Kidney (tissue), 22 donors: ENCODE measurements at places on chromosomes 4 and X. TPM values are rescaled to one million over a fixed set of nuclear protein-coding genes. Genes with fewer than 3 reads are reported as not detected.

DNA sequence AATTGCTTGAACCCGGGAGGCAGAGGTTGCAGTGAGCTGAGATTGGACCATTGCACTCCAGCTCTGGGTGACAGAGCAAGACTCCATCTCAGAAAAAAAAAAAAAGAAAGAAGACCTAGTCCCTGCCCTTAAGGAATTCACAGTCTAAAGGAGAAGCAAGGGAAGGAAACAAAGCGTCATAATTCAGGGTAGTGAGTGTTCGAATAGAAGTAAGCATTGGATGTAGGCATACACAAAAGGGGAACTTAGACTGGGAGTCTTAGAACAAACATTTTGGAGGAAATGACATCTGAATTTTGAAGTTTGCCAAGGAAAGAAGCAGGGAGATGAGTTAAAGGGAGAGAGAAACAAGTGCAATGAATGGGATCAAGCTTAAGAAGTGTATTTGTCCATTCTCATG is 32.4 kb downstream of the PPM1K start:
- H3K36me3 ChIP-seq, result no peaks in the 10 kb centered on the region
- DNase-seq, result no peak
- no peaks in the 10 kb centered on the region for H3K27me3 ChIP-seq
- no peaks in the 10 kb centered on the region for H3K4me1 ChIP-seq
- no peak overlapping the region for H3K4me3 ChIP-seq

- DNase-seq, result no peak
- H3K4me3 ChIP-seq, result no peak overlapping the region
- H3K27ac ChIP-seq, result no peak overlapping the region
- H3K36me3 ChIP-seq, result no peaks in the 10 kb centered on the region
Observed at GRCh38 chr4:187333151-187333550, 609.5 kb upstream of the FAT1 start.

- no peaks in the 10 kb centered on the region for H3K4me1 ChIP-seq
- no peaks in the 10 kb centered on the region for H3K36me3 ChIP-seq
- no peaks in the 10 kb centered on the region for H3K27me3 ChIP-seq
- no peak for DNase-seq
- H3K4me3 ChIP-seq, result no peak overlapping the region
Observed at GRCh38 chr4:123578276-123579029, 181.9 kb downstream of the SPRY1 start.

DNA sequence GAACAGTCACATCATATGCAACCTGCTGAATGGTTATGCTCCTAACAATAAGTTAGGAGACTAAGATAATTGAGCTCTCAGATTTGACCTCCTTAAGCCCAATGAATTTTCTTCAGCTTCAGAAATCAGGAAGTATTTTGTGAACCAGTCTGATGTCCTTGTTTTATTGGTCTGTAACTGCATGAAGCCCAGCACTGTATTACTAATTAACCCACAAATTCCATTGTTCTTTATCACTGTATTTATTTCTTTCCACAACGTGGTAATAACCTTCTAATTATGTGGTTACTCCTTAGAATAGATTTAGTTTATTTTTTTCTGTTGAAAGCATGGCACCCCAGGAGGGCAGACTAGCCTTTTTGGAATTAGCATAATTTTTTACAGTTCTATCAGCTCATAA is 3.9 kb upstream of the MFAP3L start:
- no peaks in the 10 kb centered on the region for H3K36me3 ChIP-seq
- no peak for DNase-seq
- no peaks in the 10 kb centered on the region for H3K27me3 ChIP-seq

GRCh38 chrX:125003746-125004446 is 315.8 kb upstream of the TEX13C start:
- no peak overlapping the region for H3K4me3 ChIP-seq
- H3K27me3 ChIP-seq, result no peaks in the 10 kb centered on the region
- H3K4me1 ChIP-seq, result no peaks in the 10 kb centered on the region
- no peaks in the 10 kb centered on the region for H3K36me3 ChIP-seq
- no peak overlapping the region for H3K27ac ChIP-seq

DNA sequence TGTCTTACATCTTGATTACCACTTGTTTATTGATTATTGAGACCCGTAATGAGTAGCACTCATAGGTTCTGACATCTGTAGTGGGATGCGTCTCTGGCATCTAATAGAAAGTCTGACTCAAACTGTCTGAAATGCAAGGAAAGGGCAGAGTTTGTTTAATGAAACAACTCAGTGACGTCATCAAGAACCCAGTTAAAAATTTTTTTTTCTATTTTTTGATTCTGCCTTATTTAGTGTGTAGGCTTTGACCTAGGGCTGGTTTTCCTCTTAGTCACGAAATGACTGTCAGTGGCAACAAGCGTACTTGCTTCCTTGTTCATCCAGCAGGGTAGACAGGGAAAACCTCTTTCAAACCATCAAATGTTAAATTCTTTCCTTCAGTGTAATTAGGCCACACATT is 3.1 kb upstream of the CDKL5 start:
- no peak overlapping the region for H3K27ac ChIP-seq
- no peak overlapping the region for H3K4me3 ChIP-seq
- no peak for DNase-seq
- H3K4me1 ChIP-seq, result no peaks in the 10 kb centered on the region

DNA sequence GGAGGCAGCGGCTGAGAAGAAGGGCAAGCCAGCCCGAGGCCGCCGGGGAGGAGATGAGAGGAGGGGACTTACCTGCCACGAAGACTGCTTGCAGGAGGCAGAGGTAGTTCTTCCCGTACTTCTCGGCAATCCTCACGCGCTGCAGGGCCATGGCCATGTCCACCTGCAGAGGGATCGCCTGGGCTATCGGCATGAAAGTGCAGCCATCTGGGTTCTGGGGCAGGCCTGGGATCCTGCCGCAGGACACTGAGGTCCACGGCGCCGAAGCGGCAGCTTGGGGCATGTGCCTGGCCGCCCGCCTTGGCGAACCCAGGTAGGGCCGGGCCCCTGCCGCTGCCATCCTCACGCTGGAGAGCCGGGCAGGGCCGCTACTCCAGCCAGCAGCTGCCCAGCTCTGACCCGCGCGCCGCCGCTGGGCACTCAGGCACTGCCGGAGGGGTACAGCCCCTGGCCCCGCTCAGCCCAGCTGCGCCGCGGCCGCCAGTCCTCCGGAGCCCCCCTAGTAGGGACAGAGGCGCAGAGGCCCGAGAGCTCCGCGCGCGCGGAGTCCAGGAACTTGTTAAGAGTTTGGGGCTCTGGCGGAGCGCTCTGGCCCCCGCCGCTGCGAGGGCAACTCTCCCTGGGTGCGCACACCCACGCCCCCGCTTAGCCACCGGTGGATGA is 16.0 kb downstream of the MCF2 start:
- no peak overlapping the region for H3K27ac ChIP-seq
- peaks cover 3% of the 10 kb centered on the region for H3K27me3 ChIP-seq
- no peaks in the 10 kb centered on the region for H3K36me3 ChIP-seq
- no peaks in the 10 kb centered on the region for H3K4me1 ChIP-seq
- H3K4me3 ChIP-seq, result peak overlapping the region; percentile 30

DNA sequence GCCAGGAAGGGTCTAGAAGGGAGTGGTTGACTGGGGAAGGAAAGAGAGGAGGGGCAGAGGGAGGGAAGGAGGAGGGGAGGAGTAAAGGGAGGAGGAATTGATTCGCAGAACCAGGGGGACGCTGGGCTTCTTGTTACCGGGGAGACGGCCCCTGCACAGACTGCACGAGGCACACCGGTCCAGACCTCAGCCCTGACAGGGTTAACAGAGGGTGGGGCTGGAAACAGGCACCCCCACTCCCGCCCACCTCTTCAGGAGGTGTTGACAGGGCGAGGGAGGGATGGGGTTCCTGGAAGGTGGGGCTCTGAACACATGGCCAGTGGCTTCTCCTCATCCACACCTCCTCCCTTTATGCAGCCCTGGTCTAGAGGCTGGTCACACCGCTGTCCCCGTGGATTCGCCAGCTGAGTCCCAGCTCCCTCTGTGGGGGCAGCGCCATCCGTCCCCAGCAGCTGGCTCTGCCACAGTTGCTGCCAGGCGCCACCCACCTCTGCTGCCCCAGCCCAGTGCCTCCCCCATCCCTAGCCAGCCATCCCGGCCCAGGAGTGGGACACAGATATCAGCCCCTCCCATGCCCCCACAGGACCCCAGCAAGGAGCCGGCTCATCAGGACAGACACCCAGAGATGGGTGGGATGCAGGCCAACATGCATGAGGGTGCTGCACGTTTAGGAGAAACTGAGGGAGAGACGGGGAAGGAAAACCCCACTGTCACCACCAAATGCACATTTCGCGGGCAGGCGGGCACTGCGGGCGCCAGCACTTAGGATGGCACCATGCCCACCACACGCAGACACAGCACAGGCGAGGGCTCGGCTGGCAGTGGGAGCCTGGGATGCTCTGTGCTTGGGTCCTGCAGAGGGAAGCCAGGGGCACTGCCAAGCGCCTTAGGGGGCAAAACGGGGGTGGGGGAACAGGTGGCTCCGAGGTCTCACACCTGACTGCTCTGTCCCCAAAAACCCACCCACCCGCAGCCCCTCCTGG is 87.6 kb downstream of the ABLIM2 start:
- H3K27ac ChIP-seq, result no peak overlapping the region
- H3K36me3 ChIP-seq, result no peaks in the 10 kb centered on the region
- H3K4me1 ChIP-seq, result no peaks in the 10 kb centered on the region

DNA sequence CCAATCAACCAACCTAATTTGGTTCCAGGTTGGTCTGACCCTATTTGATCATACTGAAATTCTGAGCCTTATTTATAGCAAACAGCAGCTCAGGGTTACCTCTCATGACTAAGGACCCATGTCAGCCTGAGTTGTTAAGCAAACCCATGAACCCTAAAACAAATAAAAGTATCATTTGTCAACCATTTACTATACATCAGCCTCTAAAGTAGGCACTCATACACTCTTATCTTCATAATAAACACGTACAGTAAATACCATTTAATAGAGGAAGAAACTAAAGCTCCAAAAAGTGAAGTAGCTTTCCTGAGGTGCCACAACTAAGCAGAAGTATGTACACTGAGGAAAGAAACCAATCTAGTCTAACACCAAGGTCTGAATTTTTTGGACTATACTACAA is 25.2 kb downstream of the MANBA start:
- DNase-seq, result no peak
- H3K36me3 ChIP-seq, result no peaks in the 10 kb centered on the region
- H3K4me1 ChIP-seq, result no peaks in the 10 kb centered on the region
- H3K4me3 ChIP-seq, result no peak overlapping the region
- no peak overlapping the region for H3K27ac ChIP-seq

The LIAS gene
- 14.9 TPM for total RNA-seq

The TCEANC gene
- 5.3 TPM for total RNA-seq

The CLNK gene
- total RNA-seq, result 2.8 TPM

The BEX5 gene
- total RNA-seq, result 9.5 TPM

The IQCM gene
- not detected for total RNA-seq

The MAGEA1 gene
- not detected for total RNA-seq

The FRMPD4 gene
- not detected for total RNA-seq
